Sigmoid colon (tissue), 7 donors: ENCODE measurements at places on chromosomes 13 and 19. TPM values are rescaled to one million over a fixed set of nuclear protein-coding genes. Genes with fewer than 3 reads are reported as not detected.

The GRIN2D gene
- 0.16 TPM for total RNA-seq

The ZNF568 gene
- total RNA-seq = 14.1 TPM

The PALM gene
- 40.3 TPM for total RNA-seq

The SPTBN4 gene
- total RNA-seq = 3.2 TPM

The CPB2 gene
- total RNA-seq = not detected

The DMKN gene
- total RNA-seq = 39.0 TPM

The C19orf73 gene
- not detected for total RNA-seq

The FGF21 gene
- not detected for total RNA-seq

The MIA gene
- 9.1 TPM for total RNA-seq

The ZNF98 gene
- total RNA-seq = 1.8 TPM

The CACTIN gene
- total RNA-seq = 23.1 TPM

The RNF17 gene
- total RNA-seq = not detected

The SBSN gene
- total RNA-seq = not detected

The SERTAD1 gene
- 10.2 TPM for total RNA-seq

The C13orf46 gene
- total RNA-seq = not detected

The CBLC gene
- total RNA-seq = not detected

The FFAR1 gene
- not detected for total RNA-seq

The OR7C1 gene
- total RNA-seq = under 0.01 TPM

The TMEM221 gene
- total RNA-seq = 1.7 TPM

The STAP2 gene
- 1.8 TPM for total RNA-seq

The GSK3A gene
- 22.8 TPM for total RNA-seq

The ZFP36 gene
- total RNA-seq = 320 TPM

The KLK2 gene
- total RNA-seq = not detected

The KCNRG gene
- 3.4 TPM for total RNA-seq

The RASAL3 gene
- total RNA-seq = 1.1 TPM

The SCEL gene
- total RNA-seq = not detected

The C13orf42 gene
- total RNA-seq = not detected

The KIR2DL1 gene
- total RNA-seq = not detected

The ZNF763 gene
- total RNA-seq = 2.3 TPM

The ZNF730 gene
- total RNA-seq = 0.41 TPM

The BRSK1 gene
- total RNA-seq = 7.8 TPM

The MUC16 gene
- not detected for total RNA-seq

The CEBPA gene
- 16.1 TPM for total RNA-seq

The ATCAY gene
- total RNA-seq = 2.1 TPM

The KLK4 gene
- total RNA-seq = not detected
